Smooth muscle cell of the brain vasculature (primary cell): ENCODE measurements at places on chromosomes 16 and 17.
A peak's percentile ranks its signal among the peaks of the same experiment; 100 is the strongest.

- DNase-seq: peak; percentile 37
These were observed 47.5 kb downstream of the SLC6A2 start for GRCh38 chr16:55703003-55704001.

DNA sequence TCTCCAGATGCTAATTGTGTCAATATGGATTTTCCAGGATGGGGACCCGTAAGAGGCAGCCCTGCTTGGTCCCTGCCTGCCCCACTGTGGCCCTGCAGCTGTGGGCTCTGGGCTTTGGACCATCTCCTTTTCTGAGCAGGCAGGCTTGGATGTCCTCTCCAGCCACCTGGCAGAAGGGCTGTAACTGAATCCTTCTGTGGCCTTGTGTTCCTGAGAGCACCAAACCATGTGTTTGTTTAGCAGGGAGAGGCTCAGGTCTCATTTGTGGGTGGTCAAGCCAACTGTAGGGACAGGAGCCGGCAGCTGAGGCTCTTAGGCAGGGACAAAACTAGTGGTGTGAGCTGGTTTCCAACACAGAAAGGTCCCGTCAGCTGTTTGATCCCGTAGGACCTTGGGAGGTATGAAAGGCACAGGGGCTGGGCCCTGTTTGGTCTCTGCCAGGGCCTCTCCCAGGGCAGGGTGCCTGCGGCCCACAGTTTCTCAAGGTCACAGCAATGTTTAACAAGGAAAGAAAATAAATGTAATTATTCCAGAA lies 18.5 kb downstream of the SEC14L5 start:
- no peak for DNase-seq

DNA sequence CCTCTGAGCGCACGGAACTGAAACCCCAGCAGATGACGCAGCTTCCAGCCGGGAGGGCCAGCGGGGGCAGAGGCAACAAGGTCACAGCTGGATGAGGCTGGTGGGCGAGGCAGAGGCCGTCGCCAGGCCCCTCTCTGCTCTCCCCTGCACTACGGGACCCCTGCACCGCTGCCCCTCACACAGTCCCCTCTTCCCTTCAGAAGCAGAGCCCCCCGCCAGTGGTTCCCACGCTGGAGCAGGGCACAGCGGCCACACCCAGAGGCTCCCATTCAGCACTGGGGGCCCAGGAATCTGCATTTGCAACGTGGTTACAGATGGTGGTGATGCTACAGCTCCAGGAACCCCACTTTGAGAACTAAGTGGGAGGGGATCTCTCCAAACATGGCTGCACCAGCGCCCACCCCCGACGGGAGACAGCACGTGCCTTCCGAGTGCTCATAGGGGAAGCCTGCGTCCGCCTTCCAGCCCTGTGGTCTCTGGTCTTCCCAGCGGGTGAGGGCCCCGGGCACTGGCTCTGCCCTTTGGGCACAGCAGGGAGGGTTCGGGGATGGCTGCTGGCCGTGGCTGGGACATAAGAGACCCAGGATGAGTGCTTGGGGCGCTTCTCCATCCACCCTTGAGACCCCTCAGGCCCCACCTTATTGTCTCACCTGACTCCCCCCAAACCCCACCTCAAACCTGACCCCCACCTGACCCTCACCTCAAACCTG lies 4.7 kb upstream of the RAB40B start:
- no peak for DNase-seq

DNA sequence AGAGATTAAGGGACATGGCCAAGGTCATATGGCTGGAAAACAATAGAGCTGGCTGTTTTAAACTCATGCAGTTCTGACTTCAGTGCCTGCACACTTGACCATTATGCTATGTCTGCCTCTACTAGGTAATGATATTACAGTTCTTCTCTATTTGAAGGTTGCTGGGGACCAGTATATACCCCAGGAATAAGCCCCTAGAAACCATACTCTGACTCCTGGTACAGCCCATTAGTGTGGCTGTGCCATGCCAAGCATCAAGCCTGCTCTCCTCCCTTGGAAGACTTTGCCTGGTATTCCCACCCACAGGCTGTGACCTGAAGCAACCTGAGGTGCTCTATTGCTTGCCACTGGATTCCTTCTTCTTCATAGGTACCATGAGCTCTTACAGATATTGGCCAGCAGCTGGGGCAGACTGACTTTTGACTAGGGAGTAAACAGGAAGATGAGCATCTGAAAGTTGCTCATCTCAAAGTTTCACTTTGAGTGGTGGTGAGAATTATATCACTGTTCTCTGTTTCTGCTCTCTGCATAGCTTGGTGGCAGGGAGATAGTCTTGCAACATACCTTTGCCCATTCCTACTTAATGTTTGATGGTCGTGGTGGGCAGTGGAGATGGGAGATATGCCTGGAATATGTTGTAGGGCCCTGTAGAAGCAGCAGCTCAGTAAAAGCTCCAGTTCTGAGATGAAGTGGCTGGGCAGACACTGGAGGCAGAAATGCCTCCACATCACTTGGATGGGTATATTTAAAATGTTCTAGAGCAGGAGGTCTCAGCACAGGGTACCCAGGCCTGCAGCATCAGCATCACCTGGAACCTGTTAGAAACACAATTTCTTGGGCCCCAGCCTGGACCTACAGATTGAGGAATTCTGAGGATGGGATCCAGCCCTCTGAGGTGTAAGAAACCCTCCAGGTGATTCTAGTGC lies 274.7 kb downstream of the HS3ST4 start:
- no peak for DNase-seq

DNA sequence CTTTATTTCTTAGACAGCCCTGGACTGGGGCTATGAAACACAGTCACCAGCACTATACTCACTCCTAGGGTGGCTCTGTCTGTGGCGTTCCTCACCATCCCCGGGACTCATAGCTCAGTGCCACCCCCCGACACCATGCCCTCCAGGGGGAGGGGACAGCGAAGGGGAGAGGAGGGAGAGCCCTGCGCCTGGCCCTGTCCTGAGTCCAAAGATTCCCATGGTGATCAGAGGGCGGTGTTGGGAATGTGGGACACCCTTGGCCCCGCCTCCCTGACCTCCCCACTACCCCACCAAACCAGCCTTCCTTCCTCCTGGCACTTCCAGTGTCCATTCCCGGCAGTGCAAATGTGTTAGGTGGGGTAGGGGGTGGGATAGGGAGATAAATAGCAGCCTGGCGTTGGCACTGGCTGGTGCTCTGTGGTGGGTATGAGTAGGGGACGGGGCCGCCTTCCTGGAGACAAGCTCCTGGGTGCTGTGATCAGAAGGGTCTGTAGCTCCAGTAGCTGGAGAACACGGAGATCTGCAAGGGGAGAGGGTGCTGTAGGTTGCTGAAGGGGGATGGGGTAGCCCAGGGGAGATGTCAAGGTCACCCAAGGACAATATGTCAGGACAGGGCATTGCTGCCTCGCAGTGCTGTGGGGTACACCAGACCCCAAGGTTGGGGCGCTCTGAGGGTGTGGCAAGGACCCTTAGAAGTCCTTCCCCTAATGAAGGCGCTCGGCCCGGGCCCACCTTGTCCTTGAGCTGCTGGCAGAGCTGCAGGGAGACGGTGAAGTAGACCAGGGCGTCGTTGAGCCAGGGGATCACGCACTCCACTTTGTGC lies 2.0 kb downstream of the SMIM22 start:
- DNase-seq: no peak
